ENCODE measurements at places on chromosomes 12 and 14. TPM values are rescaled to one million over a fixed set of nuclear protein-coding genes. Genes with fewer than 3 reads are reported as not detected.

The SCARB1 gene
- 22.9 TPM for polyA plus RNA-seq

The KLRC2 gene
- polyA plus RNA-seq: 0.22 TPM

The DNAI7 gene
- polyA plus RNA-seq: 9.0 TPM

The CSRNP2 gene
- 36.2 TPM for polyA plus RNA-seq

The ACOT2 gene
- 61.8 TPM for polyA plus RNA-seq

The ZNF385A gene
- polyA plus RNA-seq: 7.7 TPM

The CCDC177 gene
- 0.09 TPM for polyA plus RNA-seq

The RNASE7 gene
- 0.40 TPM for polyA plus RNA-seq

The MANSC4 gene
- polyA plus RNA-seq: 0.44 TPM

The KRT84 gene
- polyA plus RNA-seq: not detected

The CCNT1 gene
- polyA plus RNA-seq: 28.1 TPM

The EIF2S3B gene
- polyA plus RNA-seq: 2.6 TPM

The DTX3 gene
- polyA plus RNA-seq: 74.5 TPM

The RBM19 gene
- 29.6 TPM for polyA plus RNA-seq

The GZMB gene
- 1.2 TPM for polyA plus RNA-seq

The CMA1 gene
- 0.19 TPM for polyA plus RNA-seq

The SERPINA12 gene
- polyA plus RNA-seq: 0.42 TPM

The PLA2G1B gene
- polyA plus RNA-seq: 0.91 TPM

The MORN3 gene
- 1.7 TPM for polyA plus RNA-seq

The TSHR gene
- 0.17 TPM for polyA plus RNA-seq

The BDKRB1 gene
- 0.52 TPM for polyA plus RNA-seq

The VRTN gene
- polyA plus RNA-seq: not detected

The APOF gene
- 0.13 TPM for polyA plus RNA-seq

The DNAH10 gene
- polyA plus RNA-seq: 6.4 TPM

The OAS3 gene
- polyA plus RNA-seq: 10.4 TPM

The CFAP251 gene
- polyA plus RNA-seq: 9.2 TPM

The ITGA5 gene
- 42.1 TPM for polyA plus RNA-seq

The PLXNC1 gene
- polyA plus RNA-seq: 7.7 TPM

The ARHGAP9 gene
- 2.9 TPM for polyA plus RNA-seq

The AHNAK2 gene
- 2.2 TPM for polyA plus RNA-seq

The KCNA5 gene
- 1.8 TPM for polyA plus RNA-seq

The AQP2 gene
- 56.9 TPM for polyA plus RNA-seq

The COX8C gene
- polyA plus RNA-seq: 0.86 TPM

The ACSM4 gene
- not detected for polyA plus RNA-seq

The EGLN3 gene
- polyA plus RNA-seq: 18.7 TPM

The ATG2B gene
- polyA plus RNA-seq: 49.9 TPM

The DPPA3 gene
- polyA plus RNA-seq: not detected

The KCNMB4 gene
- polyA plus RNA-seq: 20.7 TPM

The FMNL3 gene
- 35.6 TPM for polyA plus RNA-seq

The IKBIP gene
- polyA plus RNA-seq: 26.1 TPM

The DIO2 gene
- 1.5 TPM for polyA plus RNA-seq

The CLEC1A gene
- polyA plus RNA-seq: 3.4 TPM

The SLC35F4 gene
- 4.0 TPM for polyA plus RNA-seq

The C14orf132 gene
- 30.9 TPM for polyA plus RNA-seq

The TPH2 gene
- 0.09 TPM for polyA plus RNA-seq

The RASSF8 gene
- 60.2 TPM for polyA plus RNA-seq

The SERPINA10 gene
- 0.27 TPM for polyA plus RNA-seq

The MYH6 gene
- 0.20 TPM for polyA plus RNA-seq

The MYO1H gene
- polyA plus RNA-seq: 1.3 TPM

The SLC25A21 gene
- polyA plus RNA-seq: 3.5 TPM

The FAM234B gene
- polyA plus RNA-seq: 10.9 TPM

The KLRC3 gene
- polyA plus RNA-seq: not detected

The ACVRL1 gene
- polyA plus RNA-seq: 37.0 TPM

The DCAF5 gene
- 65.9 TPM for polyA plus RNA-seq

All from renal cortex interstitium (tissue), 15 donors.